ENCODE measurements at places on chromosomes 1 and 21.

GRCh38 chr1:145845144-145845513, 301 bp upstream of the NUDT17 start:
- peak; percentile 88 for DNase-seq

DNA sequence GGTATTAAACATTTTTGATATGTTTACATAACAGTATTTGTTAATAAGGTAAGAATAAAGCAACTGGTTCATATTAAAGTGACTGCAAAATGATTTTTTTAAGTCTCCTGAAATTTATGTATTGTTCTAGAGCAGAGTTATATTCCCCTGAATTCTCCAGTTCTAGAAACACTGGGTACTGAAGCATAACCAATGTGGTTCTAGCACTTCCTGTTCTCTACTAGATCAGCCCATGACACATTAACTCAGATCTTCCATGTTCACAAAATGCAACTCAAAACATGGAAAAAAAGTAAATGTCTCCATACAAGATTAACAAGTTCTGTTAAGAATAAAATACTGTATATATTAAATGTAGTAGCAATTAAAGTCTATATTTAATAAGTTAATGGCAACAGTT, 3.9 kb downstream of the NEGR1 start:
- DNase-seq, result no peak

DNA sequence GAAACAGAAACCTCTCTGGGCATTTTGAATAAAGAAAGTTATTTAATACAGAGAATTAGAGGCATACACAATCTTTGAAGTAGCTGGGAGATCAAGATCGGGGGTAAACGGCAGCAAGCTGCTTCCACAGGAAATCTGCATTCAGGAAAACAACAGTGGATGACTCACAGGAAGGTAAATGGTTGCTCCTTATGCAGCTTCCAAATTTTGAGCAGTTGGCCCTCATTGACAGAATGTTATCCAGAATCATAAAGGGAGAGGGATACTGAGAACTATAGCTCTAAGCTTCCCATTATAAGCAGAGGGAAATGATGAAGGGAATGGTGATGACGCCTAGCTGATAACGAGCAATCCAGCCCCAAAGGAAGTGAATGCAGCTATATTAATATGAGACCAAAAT, 28.6 kb downstream of the ZMYND12 start:
- DNase-seq, result no peak

DNA sequence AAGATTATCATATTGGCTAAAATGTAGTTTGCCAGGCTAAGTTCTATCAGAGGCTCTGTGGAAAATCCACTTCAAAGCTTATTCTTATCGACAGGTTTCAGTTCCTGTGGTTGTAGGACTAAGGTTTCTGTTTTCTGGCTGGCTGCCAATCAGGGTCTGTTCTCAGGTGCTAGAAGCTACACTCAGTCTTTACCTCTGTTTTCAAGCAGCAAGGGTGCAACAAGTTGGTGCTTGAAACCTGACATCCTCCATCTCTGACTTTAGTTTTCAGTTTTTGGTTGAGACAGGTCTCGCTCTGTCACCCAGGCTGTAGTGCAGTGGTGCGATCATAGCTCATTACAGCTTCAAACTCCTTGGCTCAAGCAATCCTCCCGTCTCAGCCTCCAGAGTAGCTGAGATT, 15.3 kb upstream of the TMCO2 start:
- DNase-seq, result no peak

GRCh38 chr1:109589679-109590078, 29.7 kb downstream of the GNAT2 start:
- DNase-seq, result no peak

GRCh38 chr1:63937461-63938022, 163.7 kb downstream of the ROR1 start:
- no peak for DNase-seq

- peak; percentile 1 for DNase-seq
Measured at GRCh38 chr1:18229625-18230024, 122.0 kb downstream of the IGSF21 start.

DNA sequence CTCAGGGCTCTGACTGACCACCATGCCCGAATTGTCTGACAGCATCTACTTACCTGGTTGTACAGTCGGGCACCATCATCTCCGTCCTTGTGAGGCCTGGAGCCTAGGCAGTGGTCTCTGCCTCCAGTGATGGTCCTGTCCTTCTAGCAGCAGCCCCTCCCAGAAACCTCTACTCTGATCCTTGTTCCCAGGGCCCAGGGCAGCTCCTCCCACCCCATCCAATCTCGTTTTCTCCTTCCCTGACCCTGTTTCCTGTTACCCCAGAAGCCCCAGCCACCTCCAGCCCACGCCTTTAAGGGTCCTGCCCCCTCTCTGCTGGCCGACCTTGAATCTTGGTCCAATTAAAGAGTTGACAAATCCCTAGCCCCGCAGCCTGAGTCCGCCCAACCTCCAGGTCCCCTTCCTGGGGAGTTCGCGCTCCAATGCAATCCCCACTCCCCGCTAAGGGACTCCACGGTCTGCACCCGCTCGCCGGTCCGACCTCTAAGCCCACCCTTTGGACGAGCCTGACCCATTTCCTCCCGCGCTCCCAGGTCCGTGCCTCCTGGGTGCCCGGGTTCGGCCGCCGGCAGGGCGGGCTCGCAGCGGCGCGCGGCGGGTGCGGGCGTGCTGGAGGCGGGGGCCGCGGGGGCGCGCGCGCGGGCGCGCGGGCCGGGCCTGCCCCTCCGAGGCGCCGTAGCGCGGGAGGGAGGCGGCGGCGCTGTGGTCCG, at the start of gene B4GALT2:
TSS of gene B4GALT2 (plus strand) at position 660 of the 710 bp plus-strand sequence. CDS start 1,951 bp downstream, outside the sequence.
- no peak for DNase-seq

All from NCI-H526 treated with DMSO at 0.1 percent for 48 hours (cell line).